ENCODE measurements at places on chromosomes 2 and 18. TPM values are rescaled to one million over a fixed set of nuclear protein-coding genes. Genes with fewer than 3 reads are reported as not detected.

- H3K36me3 ChIP-seq = no peaks in the 10 kb centered on the region
- H3K4me3 ChIP-seq = no peak overlapping the region
- DNase-seq = no peak
- no peak overlapping the region for H3K27ac ChIP-seq
- H3K4me1 ChIP-seq = no peaks in the 10 kb centered on the region
Observed at GRCh38 chr2:205477016-205477705, 205.1 kb upstream of the NRP2 start.

- no peaks in the 10 kb centered on the region for H3K27me3 ChIP-seq
- DNase-seq = no peak
- H3K36me3 ChIP-seq = no peaks in the 10 kb centered on the region
Observed at GRCh38 chr2:75560022-75560767, 544 bp downstream of the EVA1A start.

- no peaks in the 10 kb centered on the region for H3K4me1 ChIP-seq
- DNase-seq = no peak
- no peak overlapping the region for H3K27ac ChIP-seq
- no peak overlapping the region for H3K4me3 ChIP-seq
Observed at GRCh38 chr2:214699236-214699635, 110.2 kb downstream of the BARD1 start.

- no peaks in the 10 kb centered on the region for H3K36me3 ChIP-seq
- H3K4me1 ChIP-seq = no peaks in the 10 kb centered on the region
- H3K4me3 ChIP-seq = no peak overlapping the region
- DNase-seq = no peak
- H3K27me3 ChIP-seq = no peaks in the 10 kb centered on the region
Observed at GRCh38 chr2:151374436-151374835, 17.0 kb downstream of the TNFAIP6 start.

Gene DLX2
- total RNA-seq = not detected

Gene KLHL29
- 24.4 TPM for total RNA-seq

Gene HRH4
- total RNA-seq = 2.5 TPM

Gene TBR1
- not detected for total RNA-seq

All from thoracic aorta (tissue), 2 donors.